Ascending aorta (tissue), 2 donors: ENCODE measurements at places on chromosomes 12 and 14. TPM values are rescaled to one million over a fixed set of nuclear protein-coding genes. Genes with fewer than 3 reads are reported as not detected.
A peak's percentile ranks its signal among the peaks of the same experiment; 100 is the strongest.

Gene C14orf180
- 0.21 TPM for total RNA-seq

Gene SERPINA12
- total RNA-seq = not detected

Gene TPPP2
- not detected for total RNA-seq

Gene JAG2
- 35.5 TPM for total RNA-seq

Gene PRMT5
- 118 TPM for total RNA-seq

Gene CLEC4D
- not detected for total RNA-seq

Gene VRTN
- not detected for total RNA-seq

DNA sequence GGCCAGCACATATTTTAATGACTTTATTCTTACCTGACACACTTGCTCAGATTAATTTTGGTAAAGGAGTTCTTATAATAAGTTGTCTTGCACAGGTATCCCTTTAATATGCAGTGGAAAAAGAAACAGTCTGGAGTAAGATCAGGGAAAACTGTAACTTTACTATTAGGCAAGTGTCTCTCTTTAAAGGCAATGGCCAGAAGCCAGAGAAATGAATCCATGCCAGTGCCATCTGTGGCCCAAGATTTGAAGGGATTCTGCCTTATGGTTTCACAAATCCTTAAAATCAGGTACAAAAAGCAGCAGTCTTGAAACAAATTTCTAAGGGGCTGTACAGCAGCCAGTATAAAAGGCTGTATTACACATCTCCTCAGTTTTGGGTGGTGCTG is 22.4 kb downstream of the NFYB start:
- no peaks in the 10 kb centered on the region for H3K4me1 ChIP-seq
- peaks cover 18% of the 10 kb centered on the region for H3K36me3 ChIP-seq
- peak overlapping the region; percentile 29 for H3K27ac ChIP-seq
- H3K4me3 ChIP-seq = no peak overlapping the region

DNA sequence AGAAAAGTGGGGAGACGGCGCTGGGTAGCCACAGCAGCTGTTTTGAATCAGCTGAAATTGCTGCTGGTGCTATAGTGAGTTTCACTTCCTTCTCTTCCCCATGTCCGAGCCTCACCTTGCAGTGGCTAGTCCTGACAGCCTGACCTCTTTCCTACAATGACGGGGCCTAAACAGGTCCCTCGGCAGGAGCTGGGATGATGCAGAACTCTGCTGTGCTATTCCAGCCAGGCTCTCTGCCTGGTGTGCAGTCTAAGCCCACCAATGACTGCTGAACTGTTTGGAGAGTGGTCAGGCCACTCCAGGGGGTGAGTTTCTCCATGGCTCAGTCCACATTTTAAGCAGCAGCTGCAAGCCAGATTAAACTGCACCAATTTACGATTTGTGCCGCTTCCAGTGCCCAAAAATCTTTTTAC is 207.3 kb downstream of the TTC7B start:
- peak overlapping the region; percentile 8 for H3K27ac ChIP-seq
- no peaks in the 10 kb centered on the region for H3K36me3 ChIP-seq
- no peaks in the 10 kb centered on the region for H3K27me3 ChIP-seq
- DNase-seq = no peak
- peaks cover 3% of the 10 kb centered on the region for H3K4me1 ChIP-seq

DNA sequence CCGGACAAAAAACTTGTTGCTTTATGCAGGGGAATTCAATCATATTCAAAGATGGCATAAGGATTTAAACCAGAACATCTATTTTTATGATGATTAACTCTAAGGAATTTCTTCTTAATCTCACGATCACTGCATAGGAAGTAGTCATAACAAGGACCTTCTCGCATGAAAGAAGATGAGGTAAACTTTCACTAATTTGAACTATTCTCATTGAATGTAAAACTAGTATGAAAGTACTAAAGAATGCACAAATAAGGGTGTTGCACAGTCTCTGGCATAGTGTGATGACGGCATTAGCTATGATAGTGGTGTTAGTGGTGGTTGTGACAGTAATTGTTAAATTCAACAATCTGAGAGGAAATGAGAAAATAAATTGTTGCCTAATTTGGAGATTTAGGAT is 280.0 kb downstream of the SLC6A15 start:
- no peaks in the 10 kb centered on the region for H3K27me3 ChIP-seq
- H3K27ac ChIP-seq = no peak overlapping the region
- H3K4me3 ChIP-seq = no peak overlapping the region
- H3K4me1 ChIP-seq = no peaks in the 10 kb centered on the region
- no peak for DNase-seq
- no peaks in the 10 kb centered on the region for H3K36me3 ChIP-seq

DNA sequence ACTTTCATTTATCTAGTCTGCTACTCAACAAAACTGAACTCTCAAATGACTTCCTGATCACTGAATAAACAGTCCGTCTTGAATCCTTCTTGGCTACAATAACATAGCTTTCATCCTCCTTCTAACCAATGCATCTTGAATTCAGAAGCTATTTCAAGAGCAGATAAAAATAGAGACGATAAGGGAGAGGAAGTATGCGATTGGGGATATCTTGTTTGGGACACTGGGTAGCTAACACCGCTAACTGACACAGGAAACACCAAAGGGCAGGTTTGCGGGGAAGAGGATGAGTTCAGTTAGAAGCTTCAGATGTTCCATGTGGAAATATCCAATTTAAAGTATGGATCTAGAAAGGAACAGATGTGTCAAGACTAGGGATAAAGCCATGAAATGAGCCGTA is 102.5 kb downstream of the SLC41A2 start:
- H3K4me1 ChIP-seq = no peaks in the 10 kb centered on the region
- no peak for DNase-seq
- H3K27me3 ChIP-seq = no peaks in the 10 kb centered on the region
- H3K4me3 ChIP-seq = no peak overlapping the region
- H3K27ac ChIP-seq = no peak overlapping the region

- H3K27ac ChIP-seq = no peak overlapping the region
- DNase-seq = no peak
- H3K4me1 ChIP-seq = no peaks in the 10 kb centered on the region
- no peaks in the 10 kb centered on the region for H3K36me3 ChIP-seq
- no peak overlapping the region for H3K4me3 ChIP-seq
Measured at GRCh38 chr14:104123879-104124278, 14.5 kb upstream of the KIF26A start.

DNA sequence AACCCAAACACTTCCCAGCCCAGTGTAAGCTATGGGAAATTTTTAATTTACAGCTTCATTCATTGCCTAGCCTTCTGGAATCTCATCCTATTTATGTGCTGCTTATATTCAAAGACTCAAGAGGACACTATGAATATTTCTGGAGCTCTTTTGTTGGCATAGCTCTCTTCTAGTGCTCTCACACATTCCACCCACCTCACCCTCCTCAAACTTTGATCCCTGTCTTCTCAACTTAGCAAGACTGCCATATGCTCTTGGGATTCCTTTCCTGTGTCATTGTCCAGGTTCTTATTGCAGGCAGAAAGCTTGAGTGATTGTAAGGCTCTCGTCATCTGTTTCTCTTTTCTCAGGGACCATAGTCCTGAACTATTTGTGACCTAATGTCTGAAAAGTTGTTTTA is 18.0 kb upstream of the NKX2-1 start:
- no peaks in the 10 kb centered on the region for H3K4me1 ChIP-seq
- H3K36me3 ChIP-seq = no peaks in the 10 kb centered on the region
- DNase-seq = no peak
- no peak overlapping the region for H3K4me3 ChIP-seq
- H3K27me3 ChIP-seq = no peaks in the 10 kb centered on the region
- H3K27ac ChIP-seq = no peak overlapping the region

DNA sequence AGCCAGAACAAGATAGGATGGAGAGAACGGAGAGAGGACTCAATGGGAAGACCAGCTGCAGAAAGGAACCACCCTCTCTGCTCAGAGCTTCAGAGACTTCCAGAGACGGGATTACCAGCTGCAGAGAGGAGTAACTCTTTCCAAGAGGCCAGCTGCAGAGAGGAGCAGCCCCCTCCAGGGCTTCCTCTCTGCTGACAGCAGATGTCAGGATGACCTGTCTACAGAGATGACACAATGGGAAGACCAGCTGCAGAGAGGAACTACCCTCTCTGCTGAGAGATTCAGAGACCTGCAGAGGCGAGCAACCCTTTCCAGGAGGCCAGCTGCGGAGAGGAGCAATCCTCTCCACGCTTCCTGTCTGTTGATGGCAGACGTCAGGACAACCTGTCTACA is 61.8 kb downstream of the KLRG1 start:
- no peak overlapping the region for H3K4me3 ChIP-seq
- no peaks in the 10 kb centered on the region for H3K36me3 ChIP-seq
- no peaks in the 10 kb centered on the region for H3K4me1 ChIP-seq

DNA sequence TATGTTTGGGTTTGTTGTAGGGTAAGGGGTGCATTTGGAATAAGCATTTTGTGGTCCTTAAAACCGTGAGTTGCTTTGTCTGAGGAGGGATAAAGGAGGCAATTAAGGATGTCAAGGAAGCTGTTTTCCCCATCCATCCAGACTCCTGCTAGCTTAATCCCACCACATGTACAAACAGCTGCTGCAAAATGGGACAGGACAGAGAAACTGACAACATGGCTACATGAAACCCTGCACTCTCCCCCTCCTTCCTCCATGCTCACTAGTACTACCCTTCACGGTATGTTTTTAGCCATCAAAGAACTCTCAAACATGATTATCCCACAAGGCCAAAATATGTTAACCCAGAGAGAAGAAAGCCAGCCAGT is 20.6 kb downstream of the ST8SIA1 start:
- no peaks in the 10 kb centered on the region for H3K27me3 ChIP-seq
- H3K4me3 ChIP-seq = no peak overlapping the region
- H3K36me3 ChIP-seq = no peaks in the 10 kb centered on the region
- H3K4me1 ChIP-seq = no peaks in the 10 kb centered on the region
- no peak overlapping the region for H3K27ac ChIP-seq
- DNase-seq = no peak

- no peaks in the 10 kb centered on the region for H3K36me3 ChIP-seq
- H3K4me1 ChIP-seq = no peaks in the 10 kb centered on the region
- no peak overlapping the region for H3K27ac ChIP-seq
- H3K4me3 ChIP-seq = no peak overlapping the region
Measured at GRCh38 chr12:63940310-63941005, 96.0 kb downstream of the SRGAP1 start.

DNA sequence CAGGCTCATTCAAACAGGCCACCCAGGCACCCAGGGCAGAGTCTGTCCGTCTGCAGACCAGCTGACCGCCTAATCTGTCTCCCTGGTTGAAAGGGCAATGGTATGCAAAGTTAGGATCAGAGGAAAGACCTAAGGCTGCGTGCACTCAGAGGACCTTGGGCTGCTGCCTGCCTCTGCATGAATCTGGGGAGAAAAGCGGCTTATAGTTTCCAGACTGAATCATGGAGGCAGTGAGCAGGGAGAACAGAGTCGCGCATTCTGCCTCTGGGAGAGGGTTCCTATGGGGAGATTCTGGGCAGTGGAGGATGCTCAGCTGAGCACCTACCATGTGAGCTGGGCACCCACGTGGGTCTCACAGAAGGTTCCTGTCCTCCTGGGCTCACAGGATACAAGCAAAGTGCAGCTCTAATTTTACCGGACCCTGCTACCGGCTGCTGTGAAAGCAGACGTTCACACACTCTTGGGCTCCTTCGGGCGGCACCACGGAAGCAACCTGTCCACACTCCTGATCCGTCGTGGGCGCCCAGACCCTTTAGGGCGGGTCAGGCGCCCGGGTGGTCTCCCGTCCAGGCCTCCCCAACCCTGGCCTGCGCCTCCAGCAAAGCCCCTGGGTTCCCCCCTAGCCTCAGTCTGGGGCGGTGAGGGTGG is 772 bp downstream of the SCARB1 start:
- no peak for DNase-seq
- no peaks in the 10 kb centered on the region for H3K4me1 ChIP-seq
- no peak overlapping the region for H3K27ac ChIP-seq
- peak overlapping the region; percentile 83 for H3K4me3 ChIP-seq

GRCh38 chr14:21219561-21220111 is 49.6 kb downstream of the HNRNPC start:
- no peak overlapping the region for H3K4me3 ChIP-seq
- H3K27ac ChIP-seq = no peak overlapping the region
- H3K27me3 ChIP-seq = no peaks in the 10 kb centered on the region
- peaks cover 16% of the 10 kb centered on the region for H3K36me3 ChIP-seq

- DNase-seq = no peak
- H3K4me3 ChIP-seq = no peak overlapping the region
- no peaks in the 10 kb centered on the region for H3K36me3 ChIP-seq
- no peak overlapping the region for H3K27ac ChIP-seq
- no peaks in the 10 kb centered on the region for H3K4me1 ChIP-seq
Measured at GRCh38 chr12:98235301-98235700, 280.1 kb upstream of the TMPO start.

DNA sequence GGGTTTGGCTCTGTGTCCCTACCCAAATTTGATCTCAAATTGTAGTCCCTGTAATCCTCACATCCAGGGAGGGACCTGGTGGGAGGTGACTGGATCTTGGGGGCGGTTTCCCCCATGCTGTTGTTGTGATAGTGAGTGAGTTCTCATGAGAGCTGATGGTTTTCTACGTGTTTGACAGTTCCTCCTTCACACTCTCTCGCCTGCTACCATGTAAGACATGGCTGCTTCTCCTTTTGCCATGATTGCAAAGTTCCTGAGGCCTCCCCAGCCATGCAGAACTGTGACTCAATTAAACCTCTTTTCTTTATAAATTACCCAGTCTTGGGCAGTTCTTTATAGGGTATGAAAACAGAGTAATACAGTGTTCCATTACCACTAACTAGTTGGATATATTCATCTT is 10.3 kb upstream of the LRRC23 start:
- peaks cover 6% of the 10 kb centered on the region for H3K4me1 ChIP-seq
- H3K4me3 ChIP-seq = no peak overlapping the region
- H3K27ac ChIP-seq = no peak overlapping the region
- H3K36me3 ChIP-seq = no peaks in the 10 kb centered on the region
- H3K27me3 ChIP-seq = no peaks in the 10 kb centered on the region

DNA sequence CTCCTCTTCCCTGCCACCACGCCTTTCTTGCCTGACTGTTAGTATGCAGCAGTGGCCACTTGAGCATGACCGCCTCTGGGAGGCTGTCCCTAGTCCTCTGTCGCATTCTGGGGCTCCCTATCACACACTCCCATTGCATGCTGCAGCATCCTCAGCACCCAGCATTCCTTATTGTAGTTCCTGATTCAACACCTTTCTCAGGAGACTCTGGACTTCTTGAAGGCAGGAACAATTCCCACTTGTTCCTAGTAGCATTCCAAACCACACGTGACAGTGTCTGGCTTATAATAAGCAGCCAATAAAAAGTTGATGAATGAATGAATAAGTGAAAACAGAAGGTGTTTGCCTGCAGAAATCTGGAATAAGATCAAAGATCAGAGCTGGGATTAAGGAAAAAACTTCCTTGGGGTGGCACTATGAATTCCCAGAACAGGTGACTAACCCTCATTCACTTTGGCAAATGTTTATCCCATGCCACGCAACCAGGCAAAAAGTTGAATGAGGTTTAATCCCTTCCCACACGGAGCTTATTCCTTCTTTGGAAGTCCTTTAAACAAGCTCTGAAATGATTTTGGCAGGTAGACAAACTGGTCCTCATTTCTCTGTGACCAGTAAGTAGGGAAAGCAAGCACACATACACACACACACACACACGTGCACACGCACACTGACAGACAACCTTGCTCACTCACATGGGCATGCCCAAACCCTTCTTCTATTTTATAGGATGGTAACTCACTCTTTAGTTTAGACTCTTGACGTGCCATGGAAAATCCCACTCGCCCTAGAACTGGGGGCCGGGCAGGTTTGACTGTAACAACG is 26.5 kb downstream of the NTF3 start:
- no peaks in the 10 kb centered on the region for H3K36me3 ChIP-seq
- H3K27me3 ChIP-seq = no peaks in the 10 kb centered on the region
- no peak overlapping the region for H3K4me3 ChIP-seq

GRCh38 chr12:38392554-38393144 is 76.1 kb downstream of the ALG10B start:
- H3K4me1 ChIP-seq = no peaks in the 10 kb centered on the region
- no peaks in the 10 kb centered on the region for H3K36me3 ChIP-seq
- no peak overlapping the region for H3K27ac ChIP-seq
- no peak overlapping the region for H3K4me3 ChIP-seq

- H3K27ac ChIP-seq = no peak overlapping the region
- no peaks in the 10 kb centered on the region for H3K4me1 ChIP-seq
- DNase-seq = no peak
- H3K36me3 ChIP-seq = no peaks in the 10 kb centered on the region
Measured at GRCh38 chr14:20197459-20197858, 6.8 kb downstream of the OR11G2 start.
